ENCODE measurements at places on chromosomes 11 and 22.

GRCh38 chr11:62104816-62105653, 18.8 kb upstream of the INCENP start:
- DNase-seq, result peak; percentile 59

- peak; percentile 56 for DNase-seq
These were observed 100.2 kb upstream of the GAL start for GRCh38 chr11:68584097-68584496.

GRCh38 chr11:77823775-77824174, 2.8 kb downstream of the AAMDC start:
- no peak for DNase-seq

- DNase-seq, result peak; percentile 24
These were observed 321.7 kb downstream of the NTM start for GRCh38 chr11:131692151-131692550.

DNA sequence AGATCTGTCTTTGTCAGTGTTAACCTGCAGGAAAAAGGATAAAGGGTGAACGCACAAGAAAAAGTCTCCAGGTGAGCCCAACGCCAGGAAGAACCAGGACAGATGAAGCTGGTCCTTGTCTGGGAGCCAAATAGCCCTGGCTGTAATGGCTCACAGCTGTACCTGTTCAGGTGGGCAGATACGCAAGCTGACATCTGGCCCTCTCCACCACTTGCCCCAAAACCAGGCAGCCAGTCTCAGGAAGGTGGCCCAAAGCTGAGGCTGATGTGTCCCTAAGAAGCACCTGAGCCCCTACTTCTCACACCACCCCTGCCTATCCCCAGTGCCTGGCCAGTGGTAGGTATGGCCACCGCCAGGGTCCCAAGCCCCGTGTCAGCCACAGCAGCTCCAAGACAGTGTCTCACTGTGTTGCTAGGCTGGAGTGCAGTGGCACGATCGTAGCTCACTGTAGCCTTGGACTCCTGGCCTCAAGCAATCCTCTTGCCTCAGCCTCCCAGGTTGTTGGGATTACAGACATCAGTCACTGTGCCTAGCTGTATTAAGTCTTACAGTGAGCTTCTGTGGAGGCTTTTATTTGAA, 14.8 kb downstream of the TOP3B start:
- no peak for DNase-seq

DNA sequence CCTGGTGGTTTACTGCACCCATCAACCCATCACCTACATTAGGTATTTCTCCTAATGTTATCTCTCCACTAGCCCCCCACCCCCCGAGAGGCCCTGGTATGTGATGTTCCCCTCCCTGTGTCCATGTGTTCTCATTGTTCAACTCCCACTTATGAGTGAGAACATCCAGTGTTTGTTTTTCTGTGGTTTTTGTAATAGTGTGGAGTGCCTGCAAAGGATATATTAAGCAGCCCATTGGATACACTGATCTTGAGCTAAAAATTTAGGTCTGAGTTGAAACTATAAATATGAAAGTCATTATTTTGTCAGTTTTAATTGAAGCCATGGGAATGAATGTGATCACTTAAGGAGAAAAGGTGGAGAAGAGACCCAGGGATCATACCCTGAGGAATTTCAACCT, 23.0 kb downstream of the MRPL48 start:
- no peak for DNase-seq

DNA sequence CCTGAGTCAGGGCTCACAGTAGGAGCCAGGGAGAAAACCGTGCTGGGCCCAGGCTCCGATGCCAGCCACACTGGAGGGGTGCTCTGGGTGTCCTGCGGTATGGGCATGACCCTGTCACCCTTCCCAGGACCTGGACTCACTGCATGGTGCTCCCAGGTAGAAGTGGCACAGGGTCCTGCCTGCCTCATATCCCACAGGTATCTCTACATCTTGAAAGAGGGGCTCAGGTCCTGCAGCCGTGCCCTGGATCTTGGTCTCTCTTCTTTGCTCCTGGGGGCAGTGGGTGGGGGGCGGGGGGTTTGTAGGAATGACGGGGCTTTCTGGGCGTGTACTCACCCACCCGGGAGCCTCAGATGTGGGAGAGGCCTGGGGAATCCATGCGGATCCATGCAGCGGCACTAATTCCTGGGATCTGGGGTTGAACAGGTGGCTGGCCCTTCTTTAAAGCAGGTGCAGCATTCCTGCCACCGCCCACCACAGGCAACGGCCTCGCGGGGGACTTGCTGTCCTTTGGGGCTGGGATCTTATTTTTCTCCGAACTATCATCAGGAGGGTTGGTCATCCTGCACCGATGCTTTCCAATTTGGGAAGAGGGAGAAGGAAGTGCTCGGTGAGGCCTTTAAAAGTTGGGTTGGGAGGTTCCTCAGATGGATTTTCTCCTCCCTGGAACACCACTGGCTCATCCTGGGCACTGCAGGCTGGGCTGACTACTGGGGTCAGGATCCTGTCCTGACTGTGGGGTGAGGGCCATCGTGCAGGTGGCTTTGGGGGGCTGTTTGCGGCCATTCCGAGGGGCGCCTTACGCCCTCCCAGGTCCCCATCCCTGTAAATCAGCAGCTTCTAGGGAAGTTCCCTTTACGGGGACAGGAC, 886.4 kb downstream of the BRD1 start:
- no peak for DNase-seq

- no peak for DNase-seq
These were observed 14.6 kb upstream of the NAP1L4 start for GRCh38 chr11:3006505-3007260.

- DNase-seq, result no peak
These were observed 30.6 kb downstream of the CYB5R2 start for GRCh38 chr11:7642747-7643146.

DNA sequence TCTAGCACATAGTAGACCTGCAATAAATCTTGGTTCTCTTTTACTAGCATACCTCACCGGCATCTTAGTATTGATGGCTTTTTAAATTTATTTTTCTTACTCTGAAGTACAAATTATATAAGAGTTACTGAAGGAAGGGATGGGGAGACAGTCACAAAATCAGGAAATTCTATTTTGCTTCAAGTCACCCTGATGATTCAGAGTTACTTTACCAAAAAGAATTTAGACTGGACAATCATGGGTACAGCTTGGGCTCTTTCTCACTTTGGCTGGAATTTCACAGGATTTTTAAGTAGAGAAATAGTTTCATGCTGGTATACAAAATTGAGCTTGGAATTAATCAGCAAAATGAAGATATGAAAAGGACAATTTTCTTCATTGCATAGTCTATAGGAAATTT, 919.2 kb downstream of the METTL15 start:
- DNase-seq, result no peak

DNA sequence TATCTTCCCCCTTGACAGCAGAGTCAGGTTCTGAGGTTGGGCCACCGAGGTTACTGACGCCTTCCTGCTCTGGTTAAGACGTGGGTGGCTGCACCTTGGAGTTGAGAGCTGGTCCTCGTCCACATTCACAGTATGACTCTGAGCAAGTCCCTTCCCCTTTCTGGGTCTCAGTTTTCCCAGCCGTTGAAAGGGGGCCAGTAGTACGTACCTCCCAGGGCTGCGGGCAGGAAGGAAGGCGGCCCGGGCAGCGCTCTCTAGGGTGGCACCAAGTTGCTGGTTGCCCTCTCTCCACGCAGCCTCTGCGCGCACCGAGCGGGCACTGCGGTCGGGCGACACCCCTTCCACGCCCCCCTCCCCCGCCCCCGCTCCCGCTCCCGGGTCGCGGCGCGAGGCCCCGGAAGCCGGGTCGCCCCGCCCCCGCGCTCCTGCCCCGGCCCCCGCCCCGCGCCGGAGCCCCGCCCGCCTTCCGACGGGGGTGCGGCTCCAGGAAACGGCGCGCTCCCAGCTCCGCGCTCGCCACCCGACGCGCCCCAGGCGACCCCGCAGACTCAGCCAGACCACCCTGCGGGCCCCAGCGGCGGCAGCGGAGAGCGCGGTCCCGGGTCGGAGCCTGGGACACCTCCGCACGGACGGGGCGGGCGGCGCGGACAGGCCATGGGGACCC, at the start of gene EHBP1L1:
Gene EHBP1L1 (plus strand): TSS at position 486 of the 664 bp plus-strand sequence. CDS start 250 bp downstream, outside the sequence.
- peak; percentile 90 for DNase-seq

DNA sequence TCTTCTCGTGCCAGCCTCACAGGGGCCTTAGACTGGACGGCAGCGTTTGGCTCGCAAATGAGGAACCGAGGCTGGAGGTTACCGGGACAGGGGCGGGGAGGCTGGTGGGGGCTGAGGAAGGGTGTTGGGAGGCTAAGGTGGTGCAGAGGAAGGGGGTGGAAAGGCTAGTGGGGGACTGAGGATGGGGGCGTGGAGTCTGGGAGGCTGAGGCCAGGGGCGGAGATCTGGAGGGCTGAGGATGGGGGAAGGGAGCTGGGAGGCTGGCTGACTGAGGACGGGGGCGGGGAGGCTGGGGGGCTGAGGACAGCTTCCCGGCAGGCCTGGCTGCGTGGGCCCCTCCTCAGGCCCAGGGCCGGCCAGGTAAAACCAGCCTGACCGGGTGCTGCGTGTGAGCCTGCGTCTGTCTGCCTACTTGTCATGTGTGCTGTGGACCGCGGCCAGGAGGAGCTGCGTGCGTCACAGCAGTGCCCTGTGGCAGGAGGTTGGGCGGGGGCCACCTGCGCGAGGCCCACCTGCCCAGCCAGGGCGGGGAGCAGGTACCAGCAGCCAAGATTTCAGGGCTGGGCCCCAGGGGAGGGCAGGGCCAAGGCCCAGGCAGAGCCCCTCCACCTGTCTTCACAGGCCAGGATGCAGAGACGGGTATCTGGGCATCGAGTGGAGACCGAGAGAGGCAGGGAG, 9.4 kb upstream of the PIM3 start:
- no peak for DNase-seq

GRCh38 chr11:74011360-74012073, 2.6 kb upstream of the UCP3 start:
- DNase-seq, result peak; percentile 87

DNA sequence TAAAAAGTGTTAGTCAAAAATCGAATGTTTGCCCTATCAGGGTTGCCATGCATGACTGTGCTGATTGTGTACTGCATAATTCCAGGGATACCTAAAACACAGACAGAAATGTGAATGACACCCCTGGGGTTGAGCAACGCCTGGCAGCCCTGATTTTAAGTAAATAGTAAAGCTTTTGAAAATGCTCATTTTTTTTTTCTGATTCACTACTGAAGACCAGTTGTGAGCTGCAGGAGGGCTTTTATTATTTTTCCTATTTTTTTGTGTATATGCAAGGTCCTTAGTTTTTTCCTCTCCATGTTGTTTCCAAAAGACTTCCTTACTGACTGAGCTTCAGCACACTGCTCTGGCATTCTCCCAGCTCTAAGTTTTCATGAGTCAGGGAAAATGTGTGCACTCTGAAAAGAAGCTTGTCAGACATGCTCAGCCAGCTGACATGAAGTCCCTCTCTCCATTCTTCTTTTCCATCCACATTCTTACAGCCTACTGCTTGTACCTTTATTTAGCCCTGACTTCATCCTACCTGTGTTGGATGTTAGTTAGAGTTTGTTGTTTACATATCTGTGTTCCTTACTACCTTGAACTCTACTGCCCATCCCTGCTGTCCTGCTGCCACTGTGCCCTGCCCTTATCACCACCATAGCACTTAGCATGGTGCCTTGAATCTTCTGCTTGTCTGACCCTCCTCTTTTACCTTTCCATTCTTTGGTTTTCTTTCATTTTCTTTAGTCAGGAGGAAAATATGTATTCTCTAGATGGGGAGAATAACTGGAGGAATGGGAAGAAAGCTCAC, 79.5 kb downstream of the HORMAD2 start:
- DNase-seq, result no peak

GRCh38 chr22:20436307-20436767, 1.3 kb downstream of the SCARF2 start:
- no peak for DNase-seq

DNA sequence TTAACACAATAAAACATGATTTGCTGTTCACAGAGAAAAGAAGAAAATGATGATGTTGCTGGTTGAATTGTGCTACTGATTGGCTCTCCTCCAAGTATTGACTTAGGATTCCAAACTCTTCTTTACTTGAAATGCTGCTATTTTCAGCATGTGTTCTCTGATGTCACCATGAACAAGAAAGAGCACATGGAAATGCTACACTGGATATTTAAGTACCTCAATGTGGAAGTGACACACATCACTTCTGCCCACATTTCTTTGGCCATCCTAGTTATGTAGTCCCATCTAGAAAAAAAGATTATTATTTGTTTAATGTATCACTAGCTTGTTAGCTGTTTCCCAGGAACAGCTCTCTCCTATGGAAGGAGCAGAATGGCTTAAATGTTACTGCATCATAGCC, 27.2 kb downstream of the OR52B2 start:
- DNase-seq, result no peak

GRCh38 chr11:34263441-34264091, 94.2 kb downstream of the ABTB2 start:
- no peak for DNase-seq

GRCh38 chr11:103842191-103842590, 194.2 kb upstream of the DDI1 start:
- no peak for DNase-seq

DNA sequence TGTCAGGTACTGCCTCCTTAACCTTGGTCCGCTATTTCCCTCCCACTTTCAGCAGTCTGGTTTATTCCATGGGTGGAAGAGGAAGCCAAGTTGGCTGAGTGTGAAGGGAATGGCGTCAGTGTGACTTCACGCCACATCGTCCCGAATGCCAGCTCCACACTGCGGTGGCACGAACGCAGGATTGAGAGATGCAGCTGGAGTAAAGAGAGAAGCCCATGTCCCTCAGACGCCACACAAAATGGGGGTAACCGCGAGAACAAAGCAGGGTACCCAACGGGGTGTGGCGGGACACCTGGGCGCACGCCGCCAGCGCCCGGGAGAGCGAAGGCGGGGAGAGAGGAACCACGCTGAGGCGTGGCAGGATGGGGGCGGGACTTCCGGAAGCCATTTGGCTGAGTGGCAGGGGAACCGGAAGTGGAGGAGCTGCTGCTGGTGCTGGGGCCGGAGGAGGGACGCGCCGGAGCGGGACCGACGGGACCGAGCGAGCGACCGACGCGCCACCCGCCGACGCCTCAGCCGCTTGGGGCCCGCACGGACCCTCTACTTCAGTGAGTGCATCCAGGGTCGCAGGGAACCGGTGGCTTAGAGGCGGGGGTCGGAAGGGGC, at the start of gene PAFAH1B2:
Gene PAFAH1B2 (plus strand): TSS at position 417 of the 606 bp plus-strand sequence. CDS start 8,161 bp downstream, outside the sequence.
- peak; percentile 98 for DNase-seq

DNA sequence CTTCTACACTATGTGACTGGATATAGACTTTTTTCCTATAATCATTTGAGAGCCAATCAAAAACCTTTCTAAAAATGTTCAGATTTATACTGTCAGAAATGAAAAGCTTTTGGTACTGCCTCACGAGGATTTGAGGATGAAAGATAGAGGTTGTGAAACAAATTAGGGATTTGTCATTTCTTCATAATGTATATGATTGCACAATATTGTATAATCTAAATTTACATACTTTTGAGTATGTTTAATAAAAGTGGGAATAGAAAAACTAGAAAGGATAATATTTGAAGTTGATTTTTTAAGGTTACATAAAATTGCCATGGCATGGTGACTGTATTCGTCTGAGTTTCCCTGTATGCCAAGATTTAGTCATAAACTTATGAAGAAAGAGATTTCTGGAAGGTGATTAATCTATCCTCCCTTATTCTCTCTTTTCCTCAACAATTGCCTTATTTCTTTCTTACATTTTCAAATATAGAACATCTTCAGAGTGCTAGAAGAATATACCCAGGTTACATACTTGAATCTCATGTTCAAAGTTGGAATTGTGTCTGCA, 56.2 kb downstream of the CASP12 start:
- DNase-seq, result no peak

GRCh38 chr22:27574002-27574366, 227.6 kb downstream of the MN1 start:
- DNase-seq, result no peak

GRCh38 chr11:118252688-118253087, 523 bp upstream of the MPZL3 start:
- DNase-seq, result no peak
